Activated naive CD4-positive, alpha-beta T cell (primary cell): ENCODE measurements at places on chromosomes 6 and 20.

- no peak for DNase-seq
These were observed 990.9 kb downstream of the EPHA7 start for GRCh38 chr6:92428448-92428847.

GRCh38 chr20:13029687-13030375 lies 21.1 kb downstream of the SPTLC3 start:
- DNase-seq, result no peak

DNA sequence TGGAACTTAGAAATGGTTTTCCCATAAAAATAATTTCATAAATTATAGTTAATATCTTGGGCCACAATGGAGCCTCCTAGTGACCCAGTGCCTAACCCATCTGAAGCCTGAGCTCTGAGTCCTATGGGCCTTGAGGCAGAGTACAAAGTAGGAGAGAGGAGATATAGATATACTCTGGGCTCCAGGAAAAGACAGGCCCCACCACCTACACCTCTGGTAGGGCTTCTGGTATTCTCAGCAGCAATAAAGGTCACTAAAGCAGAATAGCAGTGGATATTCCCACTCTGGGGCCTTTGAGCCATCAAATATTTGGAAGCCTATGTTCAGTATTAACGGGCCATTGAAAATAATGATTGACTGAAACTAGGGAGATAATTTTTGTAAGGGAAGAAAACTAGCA lies 24.1 kb downstream of the CYP39A1 start:
- no peak for DNase-seq

- DNase-seq, result no peak
These were observed 800 bp downstream of the ABCC10 start for GRCh38 chr6:43428112-43428570.

DNA sequence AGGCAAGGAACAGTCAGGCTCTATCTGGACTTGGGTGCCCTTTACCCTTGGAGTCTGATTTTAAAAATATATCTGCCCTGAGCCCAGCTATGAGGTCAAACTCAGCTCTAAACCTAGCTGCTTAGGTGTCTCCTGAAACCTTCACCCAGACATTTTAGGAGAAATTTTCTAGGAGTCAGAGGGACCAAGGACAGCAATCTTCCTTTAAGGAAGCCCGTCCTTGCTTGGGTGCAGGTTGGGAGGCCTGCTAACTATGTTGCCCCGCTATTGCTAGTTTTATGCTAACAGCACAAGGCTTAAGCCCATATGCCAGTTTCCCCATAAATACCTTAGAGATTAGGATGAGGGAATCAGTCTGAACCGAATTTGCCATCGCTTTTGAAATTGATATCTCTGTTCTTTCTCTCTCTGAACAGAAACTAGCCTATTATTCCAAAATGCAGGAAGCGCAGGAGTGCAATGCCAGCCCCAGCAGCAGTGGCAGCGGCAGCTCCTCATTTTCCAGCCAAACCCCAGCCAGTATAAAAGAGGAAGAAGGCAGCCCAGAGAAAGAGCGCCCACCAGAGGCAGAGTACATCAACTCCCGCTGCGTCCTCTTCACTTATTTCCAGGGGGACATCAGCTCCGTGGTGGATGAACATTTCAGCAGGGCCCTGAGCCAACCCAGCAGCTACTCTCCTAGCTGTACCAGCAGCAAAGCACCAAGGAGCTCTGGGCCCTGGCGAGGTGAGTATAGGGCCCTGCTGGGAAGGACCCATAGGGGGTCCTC lies 2.6 kb downstream of the VGLL2 start:
- DNase-seq, result no peak

DNA sequence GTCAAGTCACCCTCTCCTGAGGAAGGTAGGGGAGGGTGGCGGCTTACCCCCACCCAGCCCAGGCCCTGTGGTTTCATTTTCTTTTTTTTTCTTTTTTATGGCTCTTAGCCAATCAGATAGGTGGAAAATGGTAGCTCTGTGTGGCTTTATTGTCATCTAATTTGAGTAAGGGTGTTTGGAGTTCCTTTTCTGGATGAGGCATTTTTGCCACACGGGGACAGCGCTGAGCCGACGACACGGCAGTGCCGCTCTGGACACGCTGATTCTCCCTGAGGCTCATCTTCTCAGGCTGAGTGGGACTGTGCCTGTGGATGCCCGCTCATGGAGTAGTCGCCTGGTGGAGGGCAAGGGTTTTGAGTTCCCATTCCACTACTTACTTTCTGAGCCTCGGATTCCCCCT lies 37.6 kb upstream of the ANGPT4 start:
- no peak for DNase-seq

DNA sequence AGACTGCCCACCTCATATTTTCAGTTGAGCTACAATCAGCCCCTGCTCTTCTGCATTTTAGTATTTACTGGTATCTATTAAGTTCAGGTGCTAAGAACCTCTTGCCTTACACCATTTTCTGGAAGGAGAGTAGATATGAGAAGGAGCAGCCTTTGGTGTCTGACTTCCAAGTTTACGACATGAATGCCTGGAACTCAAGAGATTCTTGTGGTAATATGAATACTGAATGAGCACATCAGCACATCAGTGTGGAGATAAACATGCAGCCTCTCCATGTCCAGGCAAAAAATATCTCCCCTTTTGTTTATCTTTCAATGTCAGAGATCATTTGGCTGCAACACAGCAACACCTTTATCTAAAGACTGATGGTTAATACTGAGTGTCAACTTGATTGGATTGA lies 65.8 kb upstream of the THEMIS start:
- no peak for DNase-seq

DNA sequence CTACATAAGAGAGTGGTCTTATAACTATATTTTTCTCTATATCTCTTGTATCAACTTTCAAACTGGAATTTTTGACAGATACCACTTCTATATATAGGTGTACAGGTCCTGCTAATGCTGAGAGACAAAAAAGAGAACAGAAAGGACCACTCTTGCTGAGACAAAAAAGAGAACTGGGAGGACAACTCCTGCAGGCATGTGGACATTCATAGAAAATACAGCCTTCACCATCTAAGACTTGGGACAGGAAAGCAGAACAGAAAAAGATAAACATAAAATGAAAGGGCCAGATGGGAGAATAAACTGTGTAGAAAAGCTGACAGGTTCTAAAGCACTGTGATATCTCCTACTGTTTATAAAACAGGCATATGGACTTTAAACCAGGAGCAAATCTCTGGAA lies 541.0 kb upstream of the ADGRB3 start:
- no peak for DNase-seq

DNA sequence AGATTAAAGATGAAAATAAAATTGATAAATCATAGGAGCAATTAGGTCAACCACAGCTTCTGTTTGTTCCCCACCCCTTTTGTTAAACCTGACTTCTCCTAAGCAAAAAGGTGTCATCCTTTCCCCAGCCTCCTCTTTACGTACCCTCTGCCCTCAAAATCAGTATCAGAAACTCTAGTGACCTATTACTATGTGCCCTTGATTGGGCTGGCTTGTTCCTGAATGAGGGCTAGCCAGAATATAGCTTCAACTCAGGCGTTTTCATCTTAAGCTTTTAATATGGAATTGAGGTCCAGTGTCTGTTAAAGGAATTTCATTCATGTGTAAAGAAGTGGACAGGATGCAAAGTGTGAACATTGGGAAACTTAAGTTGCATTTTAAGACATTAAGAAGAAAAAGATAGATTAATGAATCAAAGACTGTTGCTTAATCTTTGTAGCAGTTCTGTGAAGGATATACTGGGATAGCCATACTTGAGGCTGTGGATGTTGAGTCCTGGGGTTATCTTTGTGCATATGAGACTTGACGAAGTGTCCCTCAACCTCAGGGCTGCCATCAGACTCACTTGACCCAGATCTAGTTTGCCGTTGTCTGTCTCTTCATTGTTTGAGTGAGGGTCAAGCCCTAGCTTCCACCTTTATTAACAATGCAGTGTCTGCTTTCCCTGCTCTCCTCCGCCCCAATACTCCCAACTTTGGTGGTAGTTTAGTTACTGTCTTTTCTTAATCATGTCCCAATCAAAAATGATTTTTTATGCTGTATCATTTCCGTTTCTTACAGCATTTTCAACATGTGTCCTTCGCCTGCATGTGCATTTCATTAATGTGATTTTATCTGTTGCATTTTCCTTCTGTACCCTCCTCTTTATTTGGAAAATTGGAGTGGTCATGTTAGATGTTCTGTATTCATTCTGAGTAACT lies 1.9 kb downstream of the TBPL1 start:
- no peak for DNase-seq

GRCh38 chr6:7959453-7959852 lies 48.9 kb upstream of the TXNDC5 start:
- no peak for DNase-seq

GRCh38 chr6:17493286-17493685 lies 99.9 kb downstream of the CAP2 start:
- no peak for DNase-seq

DNA sequence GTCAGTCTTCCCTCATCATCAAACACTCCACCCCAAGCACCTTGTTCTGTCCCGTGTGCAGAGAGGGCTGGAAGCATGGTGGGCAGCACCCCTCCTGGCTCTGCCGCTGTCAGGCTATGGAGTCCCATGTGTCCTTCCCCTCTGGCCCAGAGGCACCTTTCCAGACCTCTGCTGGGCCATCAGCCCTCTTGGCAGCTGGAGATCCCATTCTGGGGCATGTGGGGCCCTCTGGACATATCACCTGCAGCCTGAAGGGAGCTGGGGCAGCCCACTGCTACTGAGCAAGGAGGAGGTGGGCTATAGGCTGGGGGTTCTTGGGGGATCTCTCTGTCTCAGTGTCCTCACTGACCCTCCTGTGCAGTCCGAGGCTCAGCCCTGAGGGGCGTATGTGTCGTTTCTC lies 42.2 kb downstream of the SUN5 start:
- DNase-seq, result no peak

DNA sequence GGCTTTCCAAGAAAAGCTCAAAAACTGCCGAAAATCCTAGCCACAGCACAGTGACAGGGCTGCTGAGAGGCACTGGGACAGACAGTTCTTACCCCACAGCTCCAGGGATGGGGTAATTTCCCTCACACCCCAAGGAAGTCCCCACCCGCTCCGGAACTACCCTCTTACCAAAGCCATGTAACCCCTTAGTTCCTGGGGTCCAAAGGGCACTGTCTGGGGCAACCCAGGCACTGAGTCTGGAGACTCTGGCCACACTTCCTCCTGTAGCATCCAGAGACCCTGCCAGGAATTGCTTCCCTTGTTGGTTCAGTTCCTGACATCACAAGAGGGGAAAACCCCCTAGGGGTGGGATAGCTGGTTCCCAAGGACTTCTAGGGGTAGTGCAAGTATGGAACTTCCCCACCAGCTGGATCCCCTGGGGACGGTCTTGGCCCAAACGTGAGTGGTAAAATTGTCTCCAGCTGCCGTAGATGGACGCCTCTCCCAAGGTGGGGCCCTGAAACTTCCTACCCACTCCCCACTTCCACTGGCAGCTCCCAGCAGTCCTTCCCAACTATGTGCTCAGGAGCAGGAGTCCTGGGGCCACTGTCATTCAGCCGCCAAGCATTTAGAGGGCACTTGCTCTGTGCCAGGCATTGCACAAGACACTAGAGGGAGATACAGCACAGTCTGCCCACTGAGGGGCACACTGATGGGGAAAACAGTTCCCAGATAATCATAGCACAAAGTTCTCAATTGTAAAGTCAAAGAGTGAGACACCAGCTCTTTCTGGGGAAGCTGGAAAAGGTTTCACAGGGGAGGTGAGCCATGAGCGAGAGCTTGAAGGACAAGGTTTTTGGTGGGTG lies 17.2 kb upstream of the HCK start:
- DNase-seq, result no peak

DNA sequence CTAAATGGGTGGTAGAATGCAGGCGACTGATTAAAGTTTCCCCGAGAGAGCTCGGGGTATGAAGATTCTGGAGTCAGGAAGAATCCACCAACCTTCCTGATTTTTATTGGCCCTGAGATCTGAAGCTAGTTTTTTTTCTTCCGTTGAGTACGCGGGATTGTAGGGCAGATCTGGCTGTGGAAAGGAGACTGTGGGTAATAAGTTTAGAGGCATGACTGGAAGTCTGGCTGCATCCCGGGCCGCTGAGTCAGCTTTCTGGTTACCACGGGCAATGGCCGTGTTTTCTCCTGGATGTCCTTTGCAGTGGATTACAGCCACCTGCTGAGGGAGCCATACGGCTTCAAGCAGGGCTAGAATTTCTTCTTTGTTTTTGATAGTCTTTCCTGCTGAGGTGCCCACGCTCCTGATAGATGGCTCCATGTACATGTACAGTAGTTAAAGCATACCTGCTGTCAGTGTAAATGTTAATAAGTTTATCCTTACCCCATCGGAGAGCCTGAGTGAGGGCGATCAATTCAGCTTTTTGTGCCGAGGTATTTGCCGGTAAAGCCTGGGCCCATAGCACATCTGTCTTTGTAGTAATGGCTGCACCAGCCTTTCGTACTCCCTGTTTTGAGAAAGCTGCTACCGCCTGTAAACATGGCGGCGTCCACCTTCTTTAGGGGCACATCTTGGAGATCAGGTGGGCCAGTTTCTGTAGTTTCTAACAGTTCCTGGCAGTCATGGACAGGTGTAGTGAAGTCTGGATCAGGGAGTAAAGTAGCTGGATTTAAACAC lies 154.0 kb downstream of the TRIM27 start:
- DNase-seq, result no peak

- DNase-seq, result no peak
These were observed 46.3 kb downstream of the MCM8 start for GRCh38 chr20:5996765-5997164.

DNA sequence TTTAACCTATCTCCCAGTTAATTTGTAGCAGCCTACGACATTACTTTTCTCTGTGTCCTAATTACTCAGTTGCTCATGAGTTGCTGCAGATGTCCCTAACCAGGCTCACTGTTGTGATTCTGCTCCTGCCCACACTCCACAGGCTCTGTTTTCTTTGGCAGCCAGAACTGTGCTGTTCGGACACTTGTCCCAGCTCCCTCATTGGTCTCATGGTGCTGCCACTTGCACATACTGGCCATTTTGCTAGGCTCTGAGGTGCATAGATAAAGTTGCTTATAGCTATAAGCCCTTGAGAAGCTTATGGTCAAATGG lies 55.0 kb downstream of the NOX3 start:
- no peak for DNase-seq

DNA sequence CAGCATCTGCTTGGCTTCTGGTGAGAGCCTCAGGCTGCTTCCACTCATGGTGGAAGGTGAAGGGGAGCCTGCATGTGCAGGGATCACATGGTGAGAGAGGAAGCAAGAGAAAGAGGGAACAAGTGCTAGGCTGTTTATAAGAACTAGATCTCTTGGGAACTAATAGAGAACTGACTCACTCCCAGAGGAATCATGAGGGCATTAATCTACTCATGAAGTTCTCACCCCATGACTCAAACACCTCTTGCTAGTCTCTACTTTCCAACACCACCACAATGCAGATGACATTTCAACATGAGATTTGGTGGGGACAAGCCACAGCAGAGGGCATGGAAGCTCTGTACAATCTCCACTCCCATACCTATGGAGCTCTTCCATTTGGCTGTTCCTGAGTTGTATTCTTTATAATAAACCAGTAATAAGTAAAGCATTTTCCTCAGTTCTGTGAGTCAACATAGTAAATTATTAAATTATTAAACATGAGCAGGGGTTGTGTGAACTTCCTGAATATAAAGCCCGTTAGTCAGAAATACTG lies 524.1 kb upstream of the NRSN1 start:
- DNase-seq, result no peak
